CD8-positive, alpha-beta T cell (primary cell): ENCODE measurements at places on chromosomes 7 and 10. TPM values are rescaled to one million over a fixed set of nuclear protein-coding genes. Genes with fewer than 3 reads are reported as not detected.

The SPDYE2 gene
- not detected for total RNA-seq

The OPALIN gene
- total RNA-seq: not detected

The ANKRD61 gene
- total RNA-seq: not detected

The NKX2-3 gene
- total RNA-seq: not detected

The CDNF gene
- 2.3 TPM for total RNA-seq

The KCNH2 gene
- 0.90 TPM for total RNA-seq

The AGMO gene
- not detected for total RNA-seq

The RTKN2 gene
- total RNA-seq: 0.49 TPM

The ODAD2 gene
- total RNA-seq: not detected

The FOXP2 gene
- not detected for total RNA-seq

The LRRC4 gene
- total RNA-seq: 1.5 TPM

The PWWP2B gene
- total RNA-seq: 25.6 TPM

The HGF gene
- not detected for total RNA-seq

The CD36 gene
- total RNA-seq: not detected

The VWDE gene
- total RNA-seq: 0.43 TPM

The SLC18A2 gene
- total RNA-seq: 0.14 TPM

The SLC26A5 gene
- total RNA-seq: 0.17 TPM

The GDF10 gene
- not detected for total RNA-seq

The TEX47 gene
- total RNA-seq: not detected

The NKX1-2 gene
- not detected for total RNA-seq

The CCL24 gene
- total RNA-seq: not detected
